ENCODE measurements at places on chromosomes 13 and 19.

GRCh38 chr13:29855009-29855408 is 4.6 kb upstream of the UBL3 start:
- no peak for DNase-seq

DNA sequence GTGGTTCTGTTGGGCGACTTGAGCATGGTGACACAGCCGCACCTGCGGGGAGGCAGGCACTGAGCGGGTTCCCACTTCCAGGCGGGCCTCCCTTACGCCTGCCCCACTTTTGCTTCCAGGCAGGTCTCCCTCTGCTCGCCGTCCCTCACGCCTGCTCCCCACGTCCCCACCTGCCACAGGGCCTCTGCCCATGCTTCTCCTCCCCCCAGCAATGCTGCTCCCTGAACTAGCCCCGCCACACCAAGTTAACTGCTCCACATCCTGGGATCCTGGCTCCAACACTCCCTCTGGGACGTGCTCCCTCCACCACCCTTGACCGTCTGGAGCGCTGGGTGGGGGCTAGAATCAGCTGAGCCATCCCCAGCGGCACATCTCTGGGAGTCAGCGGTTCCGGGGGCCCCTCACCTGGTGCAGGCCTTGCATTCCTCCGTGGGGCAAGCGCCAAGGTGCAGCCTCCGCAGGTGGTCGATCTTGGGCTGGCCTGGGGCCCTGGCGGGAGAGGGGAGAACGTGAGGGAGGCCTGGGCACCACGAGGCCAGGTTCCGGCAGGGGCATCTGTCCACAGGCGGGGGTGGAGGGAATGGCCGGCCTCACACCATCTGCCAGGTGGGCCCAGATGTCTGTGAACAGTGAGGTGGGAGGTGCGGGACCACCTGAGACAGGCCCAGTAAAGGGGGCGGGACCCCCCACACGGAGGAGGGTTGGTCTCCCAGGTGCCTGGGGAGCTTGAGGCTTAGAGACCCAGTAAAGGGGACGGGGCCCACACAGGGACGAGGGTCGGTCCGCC is 9.2 kb downstream of the CFD start:
- no peak for DNase-seq

GRCh38 chr13:50126263-50126992 is 111.2 kb downstream of the KCNRG start:
- no peak for DNase-seq

DNA sequence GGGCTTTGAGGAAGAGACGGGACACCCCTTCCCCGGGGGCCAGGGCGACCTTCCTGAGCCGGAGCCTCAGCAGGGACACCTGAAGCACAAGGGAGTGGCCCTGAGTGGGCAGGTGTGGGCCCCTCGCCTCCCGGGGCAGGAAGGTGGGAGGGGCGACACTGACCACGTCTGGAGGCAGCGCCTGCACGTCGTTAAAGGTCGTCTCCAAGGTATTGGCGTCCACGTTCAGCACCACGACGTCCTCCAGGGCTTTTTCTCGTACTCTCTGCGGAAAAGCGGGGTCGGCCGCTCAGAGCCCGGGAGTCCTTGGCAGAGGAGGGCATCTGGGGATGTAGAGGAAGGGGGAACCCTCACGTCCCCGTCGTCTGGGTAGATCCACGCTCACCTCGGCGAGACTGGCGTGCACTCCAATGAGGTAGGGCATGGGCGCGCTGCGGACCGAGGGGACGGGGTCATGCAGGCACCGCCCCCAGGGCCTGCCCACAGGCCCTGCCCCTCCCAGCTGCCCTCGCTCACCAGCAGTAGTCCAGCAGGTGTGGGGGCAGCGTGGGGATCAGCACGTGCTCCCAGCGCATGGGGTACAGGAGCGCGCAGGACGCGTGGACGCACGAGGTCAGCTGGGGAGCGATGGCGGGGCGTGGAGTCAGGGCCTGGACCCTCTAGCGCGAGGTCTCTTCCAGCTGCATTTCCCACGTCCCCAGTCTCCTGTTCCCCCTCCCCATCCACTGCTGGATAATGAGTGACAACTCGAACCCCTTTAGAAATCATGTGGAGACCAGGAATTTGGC is 6.1 kb downstream of the DENND1C start:
- no peak for DNase-seq

DNA sequence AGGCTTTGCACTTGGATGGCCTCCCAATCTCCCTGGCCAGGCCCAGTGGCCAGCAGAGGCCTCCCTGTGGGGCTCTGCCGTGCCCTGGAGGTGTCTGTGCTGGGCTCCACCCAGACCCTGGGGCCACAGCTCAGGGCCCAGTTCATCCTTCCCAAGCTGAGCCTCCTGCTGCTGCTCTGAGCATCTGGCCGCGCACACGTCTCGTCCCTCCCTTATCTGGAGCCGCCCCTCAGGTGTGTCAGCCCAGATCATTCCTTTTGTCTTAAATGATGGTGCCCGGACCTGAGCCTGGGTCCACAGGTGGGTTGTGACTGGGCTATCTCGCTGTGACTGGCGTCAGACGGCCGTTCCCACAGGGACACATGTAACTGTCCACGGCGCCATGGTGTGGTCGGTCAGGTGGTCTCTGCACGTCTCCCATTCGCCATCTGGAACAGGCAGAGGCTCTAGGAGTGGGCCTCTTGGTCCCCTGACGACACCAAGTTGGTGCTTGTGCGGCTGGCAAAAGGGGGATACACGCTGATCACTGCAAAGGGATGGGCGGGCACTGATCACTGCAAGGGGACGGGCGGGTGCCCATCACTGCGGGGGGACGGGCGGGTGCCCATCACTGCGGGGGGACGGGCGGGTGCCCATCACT is 14.3 kb upstream of the ZNF554 start:
- DNase-seq, result no peak

GRCh38 chr19:8592231-8593009 is 15.2 kb upstream of the MYO1F start:
- DNase-seq, result peak; percentile 87

GRCh38 chr19:11421371-11422098 is 2.4 kb upstream of the RGL3 start:
- no peak for DNase-seq

GRCh38 chr13:83798731-83799130 is 83.5 kb downstream of the SLITRK1 start:
- DNase-seq, result no peak

DNA sequence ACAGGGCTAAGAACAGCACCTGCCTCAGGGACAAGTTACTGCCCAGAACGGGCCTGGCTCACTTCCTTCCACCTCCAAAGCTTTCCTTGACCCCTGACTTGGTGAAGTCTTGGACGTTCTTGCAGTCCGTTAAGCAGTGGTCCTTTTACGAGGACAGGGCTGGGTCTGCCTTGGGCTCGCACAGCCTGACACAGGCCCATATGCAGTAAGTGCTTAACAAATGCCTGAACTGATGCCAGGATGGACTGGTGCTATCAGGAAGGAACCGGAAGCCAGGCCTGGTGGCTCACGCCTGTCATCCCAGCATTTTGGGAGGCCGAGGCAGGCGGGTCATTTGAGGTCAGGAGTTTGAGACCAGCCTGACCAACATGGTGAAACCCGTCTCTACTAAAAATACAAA is 1.8 kb upstream of the PLK5 start:
- no peak for DNase-seq

GRCh38 chr19:14346279-14346678 is 35.0 kb upstream of the ADGRE5 start:
- DNase-seq, result no peak

DNA sequence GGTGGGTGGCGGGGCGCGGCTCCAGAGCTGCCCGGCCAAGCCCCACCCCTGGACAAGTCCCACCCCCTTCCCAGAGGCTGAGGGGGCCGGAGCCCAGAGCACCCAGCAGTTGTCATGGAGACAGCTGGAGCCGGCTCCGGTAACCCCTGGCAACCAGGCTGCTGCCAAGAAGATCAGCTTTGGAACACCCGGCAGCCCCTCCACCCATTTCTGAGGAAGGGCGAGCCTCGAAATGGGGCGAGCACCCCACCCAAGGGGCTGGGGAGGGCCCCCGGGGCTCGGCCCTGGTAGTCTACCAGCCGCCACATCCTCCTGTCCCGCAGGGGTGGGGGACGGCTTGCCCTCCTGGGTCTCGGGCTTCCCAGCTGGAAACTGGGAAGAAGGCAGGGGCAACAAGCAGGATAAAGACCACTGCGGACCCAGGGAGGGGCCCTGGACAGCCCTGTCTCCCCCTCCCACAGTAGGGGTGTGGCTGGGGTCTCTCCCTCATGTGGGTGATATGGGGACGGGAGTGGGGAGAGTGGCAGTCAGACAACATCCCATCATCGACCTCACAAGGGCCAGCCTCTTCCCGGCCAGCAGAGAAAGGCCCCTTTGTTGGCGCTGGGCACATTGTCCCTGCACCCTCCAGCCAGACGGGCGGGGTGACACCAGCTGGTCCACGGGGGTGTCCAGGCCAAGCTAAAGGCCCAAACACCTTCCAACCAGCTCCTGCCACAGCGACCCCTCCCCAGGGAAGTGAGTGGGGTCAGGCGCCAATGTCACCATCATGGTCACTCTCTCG is 1.5 kb downstream of the CERS1 start:
- no peak for DNase-seq

GRCh38 chr19:52020506-52020905 is 7.7 kb downstream of the ZNF614 start:
- DNase-seq, result no peak

Measured in non-pigmented ciliary epithelial cell (primary cell).